ENCODE measurements at places on chromosomes 3 and 15.

DNA sequence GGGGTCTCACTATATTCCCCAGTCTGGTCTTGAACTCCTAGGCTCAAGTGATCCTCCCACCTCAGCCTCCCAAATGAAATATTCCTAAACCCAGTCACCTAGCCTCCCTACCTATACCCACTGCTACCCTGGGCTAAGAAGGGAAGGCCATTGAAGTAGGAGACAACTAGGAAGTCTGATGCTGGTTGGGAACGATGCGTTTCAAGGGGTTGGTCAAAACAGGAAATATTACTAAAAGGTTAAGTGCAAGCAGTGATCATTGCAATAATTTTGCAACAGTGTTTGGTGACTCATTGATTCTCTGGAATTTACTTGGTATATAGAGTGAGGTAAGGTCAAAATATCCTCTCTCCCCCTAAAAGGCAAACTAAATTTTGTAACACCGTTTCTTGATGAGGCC, 4.6 kb upstream of the UQCRC1 start:
- DNase-seq: no peak

- DNase-seq: no peak
Measured at GRCh38 chr15:81886080-81886479, 159.7 kb downstream of the MEX3B start.

DNA sequence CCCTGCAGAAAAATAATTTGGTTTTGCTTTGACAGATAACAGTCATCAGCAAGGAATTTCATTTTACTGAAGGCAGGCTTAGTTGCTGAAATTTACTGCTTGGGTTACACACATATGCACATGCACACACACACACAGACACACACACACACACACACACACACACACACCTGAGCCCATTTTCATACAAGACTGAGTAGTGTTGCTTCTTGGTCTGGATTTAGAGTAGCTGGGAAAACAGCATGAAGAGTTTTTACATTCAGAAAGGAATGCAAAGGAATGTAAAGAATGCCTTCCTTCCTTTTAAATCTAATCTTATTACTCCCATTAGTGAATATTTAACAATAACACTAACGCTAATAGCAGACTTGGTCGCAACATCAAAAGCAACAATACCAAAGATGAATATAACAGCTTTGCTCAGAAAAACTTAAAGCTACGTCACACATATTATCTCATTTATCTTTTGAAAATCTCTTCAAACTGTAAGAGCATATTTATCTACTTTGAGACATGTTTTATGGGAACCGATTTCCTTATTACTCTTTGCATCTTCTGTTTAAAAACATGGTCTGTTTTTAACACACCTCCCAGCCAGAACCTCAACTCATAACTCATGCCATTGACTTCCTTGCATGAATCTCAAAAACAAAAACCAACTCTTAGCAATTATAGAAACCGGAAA, 32.5 kb downstream of the RFTN1 start:
- no peak for DNase-seq

DNA sequence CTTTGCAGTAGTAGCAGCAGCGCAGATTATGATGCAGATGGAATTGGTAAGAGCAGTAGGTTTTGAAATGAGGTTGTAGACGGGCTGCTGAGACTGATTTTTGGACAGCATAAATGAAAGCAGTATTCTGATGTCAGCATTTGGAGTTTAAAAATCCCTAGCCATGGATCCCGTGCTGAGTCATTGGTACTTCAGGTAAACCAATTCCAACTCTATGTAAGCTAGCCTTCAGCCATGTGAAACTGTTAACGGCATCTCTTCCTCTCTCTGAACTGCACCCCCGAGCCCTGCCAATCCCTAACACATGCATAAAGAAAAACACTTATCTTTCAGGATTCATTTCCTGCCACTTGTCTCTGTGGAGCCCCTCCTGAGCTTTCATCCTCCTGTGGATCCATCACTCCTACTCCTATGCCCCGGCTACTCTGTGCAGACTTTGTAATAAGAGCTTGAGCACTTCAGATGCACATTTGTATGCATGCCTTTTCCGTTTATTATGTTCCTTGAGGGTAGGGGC, 119.0 kb downstream of the AKAP13 start:
- DNase-seq: no peak

- DNase-seq: peak; percentile 19
Measured at GRCh38 chr3:136194409-136195257, 1.5 kb downstream of the MSL2 start.

Data from stimulated activated CD4-positive, alpha-beta T cell treated with anti-CD3 and anti-CD28 coated beads, Interleukin-1b, Interleukin-23, amount 100 ng/mL, for 1 hour (primary cell).